ENCODE measurements at places on chromosomes 7 and 10.

- no peak for DNase-seq
Observed at GRCh38 chr10:131222986-131223385, 88.5 kb downstream of the TCERG1L start.

DNA sequence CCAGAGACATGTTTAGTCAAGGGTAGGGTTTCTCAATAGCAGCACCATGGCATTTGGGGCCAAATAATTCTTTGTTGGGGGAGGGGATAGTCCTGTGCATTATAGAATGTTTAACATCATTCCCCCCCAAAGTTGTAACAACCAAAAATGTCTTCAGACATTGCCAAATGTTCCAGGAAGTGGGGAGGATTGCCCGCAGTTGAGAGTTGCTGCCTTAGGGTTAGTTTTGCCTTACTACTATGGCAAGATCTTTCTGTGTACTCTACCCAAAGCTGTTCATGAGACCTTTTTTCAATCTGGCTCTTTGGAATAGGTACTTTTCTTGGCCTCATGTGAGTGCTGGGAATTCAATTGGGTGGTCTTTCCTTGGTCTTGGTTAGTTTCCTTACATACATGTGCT, 34.1 kb downstream of the SAMD8 start:
- no peak for DNase-seq

- no peak for DNase-seq
Observed at GRCh38 chr10:45044290-45044689, 43.6 kb downstream of the ZNF22 start.

DNA sequence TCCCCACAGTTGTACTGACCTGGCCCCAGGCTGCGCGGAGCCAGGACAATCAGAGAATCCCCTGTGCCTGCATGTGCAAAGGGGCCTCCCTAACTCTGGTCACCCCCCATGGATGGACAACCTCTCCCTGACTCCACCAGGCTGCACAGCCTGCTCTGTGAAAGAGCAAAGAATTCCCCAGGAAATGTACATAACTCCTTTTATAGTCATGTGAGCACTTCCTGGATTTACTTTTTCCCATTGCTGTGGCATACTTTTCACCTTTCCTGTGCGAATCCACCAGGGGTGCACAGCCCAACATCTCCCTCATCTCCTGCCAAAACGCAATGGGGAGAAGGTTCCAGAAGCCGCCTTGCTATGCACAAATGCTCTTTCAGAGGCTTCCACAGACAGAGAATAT, 27.9 kb downstream of the FGFR2 start:
- no peak for DNase-seq

- no peak for DNase-seq
Observed at GRCh38 chr10:84563355-84563754, 235.0 kb downstream of the CCSER2 start.

Measured in stimulated activated CD4-positive, alpha-beta T cell treated with anti-CD3 and anti-CD28 coated beads, Interleukin-4, amount 100 ng/mL, for 4 hours (primary cell).